ENCODE measurements at places on chromosomes 3 and 15.

GRCh38 chr15:60966316-60966715 is 262.8 kb downstream of the RORA start:
- no peak for DNase-seq

- DNase-seq: no peak
Observed at GRCh38 chr3:40800343-40800742, 275.6 kb downstream of the ZNF621 start.

DNA sequence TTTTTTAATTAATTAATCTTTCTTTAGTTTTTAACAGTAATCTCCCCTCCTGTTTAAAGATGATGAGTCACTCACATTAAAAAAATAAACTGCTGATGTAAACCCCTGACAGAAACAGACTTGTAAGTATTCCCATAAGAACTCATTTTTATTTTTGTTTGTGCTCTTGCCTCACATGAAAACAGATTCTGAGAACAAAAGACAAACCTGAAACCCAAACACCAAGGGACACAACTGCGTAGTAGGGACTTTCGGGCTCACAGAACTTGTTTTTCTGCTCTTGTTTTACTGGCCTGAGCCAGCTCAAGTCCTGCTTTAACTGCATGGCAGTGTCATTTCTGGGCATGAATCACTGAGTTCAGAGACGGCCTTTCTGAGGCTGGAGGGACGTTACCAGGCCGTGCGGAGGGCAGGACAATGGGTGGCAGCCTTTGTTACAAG is 600.8 kb downstream of the FOXP1 start:
- DNase-seq: peak; percentile 14

DNA sequence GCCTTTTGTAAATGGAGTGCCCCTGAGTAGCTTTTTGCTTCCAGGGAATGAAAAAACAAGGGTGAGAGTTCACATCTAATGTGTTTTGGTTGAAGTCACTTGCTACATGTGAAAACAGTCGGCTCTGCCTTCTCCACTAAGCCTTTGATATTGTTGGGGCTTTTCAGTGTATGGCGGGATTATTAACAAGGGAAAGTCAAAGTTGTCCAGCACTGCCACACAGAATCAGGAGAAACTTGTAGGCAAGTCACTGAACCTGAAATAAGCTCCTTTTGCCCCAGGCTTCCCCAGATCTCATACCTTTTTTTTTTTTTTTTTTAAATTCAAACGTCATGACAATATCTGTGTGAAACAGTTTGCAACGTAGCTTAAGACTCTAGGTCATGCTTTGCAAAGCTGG is 248.0 kb downstream of the FEZF2 start:
- no peak for DNase-seq

GRCh38 chr3:152403632-152404066 is 134.9 kb downstream of the MBNL1 start:
- DNase-seq: no peak

DNA sequence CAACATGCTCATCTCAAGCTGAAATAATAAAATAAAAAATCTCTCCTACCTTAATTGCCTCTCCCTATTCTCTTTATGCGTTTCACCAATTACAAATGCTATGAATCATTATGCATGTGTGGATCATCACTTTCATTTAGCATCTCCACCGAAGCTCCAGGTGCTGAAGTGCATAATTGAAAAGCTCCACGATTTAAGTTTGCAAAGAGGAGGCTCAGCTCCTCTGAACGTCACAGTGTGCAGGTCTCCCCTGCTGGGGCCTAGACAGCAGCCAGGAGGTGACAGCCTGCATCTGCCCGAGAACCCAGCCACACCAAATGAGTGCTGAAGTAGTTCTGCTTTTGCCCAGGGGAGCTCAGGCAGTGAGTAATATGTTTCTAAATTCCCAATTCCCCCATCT is 60.5 kb upstream of the GLCE start:
- no peak for DNase-seq

DNA sequence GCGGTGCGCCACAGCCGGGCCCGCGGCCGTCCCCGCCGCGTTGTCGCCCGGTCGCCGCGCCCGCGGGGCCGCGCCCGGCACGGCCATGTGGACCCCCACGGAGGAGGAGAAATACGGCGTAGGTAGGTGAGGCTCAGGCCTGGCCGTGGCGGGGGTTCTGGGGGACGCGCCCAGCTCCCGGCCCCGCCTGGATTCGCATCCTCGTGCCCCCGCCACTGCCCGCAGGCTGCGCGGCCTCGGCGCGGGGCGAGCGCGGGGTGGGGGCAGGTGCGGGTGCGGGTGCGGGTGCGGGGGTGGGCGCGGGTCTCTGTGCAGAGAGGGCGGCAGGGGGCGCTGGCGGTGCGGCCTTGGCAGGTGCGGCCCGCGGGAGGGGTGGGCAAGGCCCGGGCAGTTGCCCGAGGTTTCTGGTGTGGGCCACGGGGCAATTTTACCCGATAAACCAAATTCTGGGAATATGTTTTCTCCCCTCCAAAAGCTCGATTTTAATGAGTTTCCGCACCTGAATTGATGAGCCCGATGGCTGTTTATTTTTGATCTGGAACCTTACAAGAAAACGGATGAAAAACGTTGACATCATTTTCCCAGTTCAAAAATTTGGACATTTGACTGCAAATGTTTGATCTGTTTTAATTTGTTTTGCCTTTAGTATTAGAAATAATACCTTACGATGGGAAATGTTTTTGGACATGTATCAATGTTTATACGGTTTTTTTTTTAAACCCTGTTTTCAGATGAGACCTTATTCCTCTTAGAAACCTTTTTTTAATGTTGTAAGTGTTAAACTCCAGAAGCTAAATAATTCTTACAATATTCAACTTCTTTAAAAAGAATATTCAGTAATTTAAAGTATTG is 678 bp downstream of the DOCK3 start:
- DNase-seq: peak; percentile 78

- DNase-seq: no peak
Observed at GRCh38 chr3:128487813-128488635, 5.0 kb downstream of the GATA2 start.

GRCh38 chr15:23516866-23517265 is 48.6 kb upstream of the MKRN3 start:
- no peak for DNase-seq

- no peak for DNase-seq
Observed at GRCh38 chr3:138875096-138875753, 40.5 kb upstream of the PIK3CB start.

DNA sequence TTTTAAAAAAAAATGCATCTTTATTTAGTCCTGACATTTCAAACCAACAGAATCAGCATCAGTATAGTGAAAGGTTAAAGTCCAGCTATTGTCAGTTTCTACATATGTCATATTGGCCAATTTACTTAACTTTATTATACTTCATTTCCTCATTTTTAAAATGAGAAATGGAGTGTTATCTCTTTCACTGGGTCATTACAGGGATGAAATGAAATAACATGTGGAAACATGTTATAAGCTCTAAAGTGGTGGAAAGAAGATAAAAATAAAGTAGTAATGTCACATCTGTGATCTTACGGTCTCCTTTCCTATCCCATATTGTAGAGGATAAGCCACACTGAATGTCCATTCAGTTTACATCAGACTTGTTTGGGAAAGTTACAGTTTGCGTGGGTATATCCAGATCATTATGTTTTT is 780.1 kb downstream of the TUSC7 start:
- DNase-seq: no peak

DNA sequence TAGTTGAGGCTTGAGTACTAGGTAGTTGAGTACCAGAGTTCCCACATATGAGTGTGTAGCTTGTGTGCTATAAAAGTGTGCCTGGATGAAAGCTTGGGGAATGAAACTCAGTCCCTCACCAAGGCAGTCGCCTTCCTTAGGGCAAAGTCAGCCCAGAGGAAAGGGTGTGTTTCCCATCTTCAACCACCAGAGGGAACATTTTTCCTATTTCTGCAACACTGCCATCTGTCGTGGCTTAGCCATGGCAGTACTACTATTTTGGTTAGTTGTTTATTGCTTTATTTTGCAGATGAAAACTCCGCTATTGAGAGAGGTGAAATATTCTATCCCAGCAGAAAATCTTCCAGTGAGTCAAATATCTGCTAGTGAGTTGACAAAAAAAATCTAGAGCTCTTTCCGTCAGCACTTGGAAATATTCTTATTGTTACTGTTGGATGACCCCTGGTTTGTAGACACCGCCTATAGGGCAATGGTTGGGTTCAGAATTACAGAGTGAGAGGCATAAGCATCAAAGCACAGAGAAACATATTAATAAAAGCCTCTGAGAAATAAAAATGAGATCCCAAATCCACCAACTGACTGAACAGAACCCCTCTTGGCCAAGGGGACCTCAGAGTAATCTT is 239.9 kb downstream of the CPNE4 start:
- peak; percentile 11 for DNase-seq

GRCh38 chr15:94403331-94403730 is 172.0 kb downstream of the MCTP2 start:
- no peak for DNase-seq

DNA sequence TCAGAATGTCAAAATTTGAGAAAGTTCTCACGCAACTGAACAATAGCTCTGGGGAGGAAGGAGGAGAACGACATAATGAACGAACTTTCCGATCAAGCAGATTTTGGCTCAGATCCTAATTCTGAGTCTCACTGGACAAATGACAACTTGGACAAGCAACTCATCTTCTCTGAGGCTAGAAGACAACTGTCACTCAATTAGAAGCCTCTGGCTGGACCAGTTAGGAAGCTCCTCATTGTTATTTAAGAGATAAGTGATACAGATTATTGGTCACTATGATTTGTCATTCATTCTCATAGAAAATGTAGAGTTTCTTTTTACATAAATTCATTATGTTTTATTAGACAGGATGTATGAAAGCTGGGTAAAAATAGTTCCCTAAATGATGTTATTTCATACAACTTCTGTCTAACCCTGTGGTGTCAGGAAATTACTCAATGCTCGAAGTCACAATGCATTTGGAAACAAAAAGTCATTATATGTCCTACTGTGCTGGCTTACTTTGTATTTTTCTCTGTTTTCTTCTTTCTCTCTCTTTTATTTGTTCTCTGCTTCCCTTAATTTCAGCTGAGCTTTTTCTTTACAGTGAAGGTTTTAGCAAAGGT is 11.0 kb upstream of the C3orf49 start:
- DNase-seq: no peak

DNA sequence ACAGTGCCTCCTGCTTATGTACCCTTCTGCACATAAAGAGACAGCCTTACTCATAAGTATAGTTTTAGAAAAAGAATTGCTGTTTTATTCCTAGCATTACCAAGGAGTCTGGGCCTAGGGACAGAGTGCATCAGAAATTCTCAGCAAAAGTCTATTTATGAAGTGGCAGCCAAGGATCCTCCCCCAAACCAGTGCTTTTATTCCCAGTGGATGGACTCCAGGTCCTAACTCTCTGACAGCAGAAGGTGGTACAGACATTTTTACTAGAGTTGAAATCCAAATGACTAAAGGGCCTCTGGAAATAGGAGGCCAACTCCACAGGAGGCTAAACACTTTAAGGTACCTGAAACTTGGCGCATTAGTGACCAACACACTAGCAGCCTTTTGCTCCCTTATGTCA is 407.2 kb upstream of the TPRG1 start:
- no peak for DNase-seq

DNA sequence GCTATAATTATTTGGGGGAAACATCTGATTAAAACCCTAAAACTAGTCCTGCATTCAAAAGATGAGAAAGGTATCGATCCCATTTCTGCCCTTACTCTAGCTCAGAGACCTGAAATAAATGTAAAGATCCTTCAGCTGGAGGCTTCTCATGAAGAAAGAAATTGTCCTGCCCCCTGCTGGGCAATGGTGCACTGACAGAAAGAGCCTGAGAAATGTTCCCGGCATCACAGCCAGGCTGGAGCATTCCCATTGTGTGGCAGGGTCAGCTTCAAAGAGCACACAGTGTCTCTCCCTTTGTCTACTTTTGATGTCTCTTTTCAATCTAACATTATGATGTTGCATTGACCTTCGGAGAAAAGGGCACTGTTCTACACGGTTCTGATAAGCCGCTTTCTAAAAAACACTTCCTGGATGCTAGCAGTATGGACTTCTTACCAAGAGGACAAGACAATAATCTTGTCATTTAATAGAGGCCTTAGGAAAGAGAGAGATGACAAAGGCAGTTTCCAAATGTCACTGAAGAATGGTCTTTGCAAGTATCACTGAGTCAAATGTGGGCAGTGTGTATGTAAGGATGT is 287.5 kb downstream of the MAGI1 start:
- DNase-seq: peak; percentile 30

GRCh38 chr3:22779737-22780136 is 423.4 kb upstream of the UBE2E2 start:
- no peak for DNase-seq

DNA sequence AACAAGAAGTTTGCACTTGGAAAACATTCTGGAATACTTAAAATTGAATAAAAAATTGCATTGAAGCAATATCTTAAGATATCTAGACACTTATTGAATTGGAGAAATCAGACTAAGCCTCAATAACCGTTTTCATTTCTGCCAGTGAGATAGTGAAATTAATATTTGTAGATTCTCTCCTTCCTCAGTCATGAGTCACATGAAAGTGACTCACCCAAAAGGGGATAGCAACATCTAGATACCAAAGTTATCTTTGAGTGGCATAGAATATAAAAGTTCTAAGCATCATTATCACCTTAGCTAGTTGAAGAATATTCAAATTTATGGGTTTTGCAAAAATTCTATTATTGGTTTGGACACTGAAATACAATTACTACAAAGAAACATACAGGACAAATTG is 614.8 kb upstream of the ZNF717 start:
- no peak for DNase-seq

DNA sequence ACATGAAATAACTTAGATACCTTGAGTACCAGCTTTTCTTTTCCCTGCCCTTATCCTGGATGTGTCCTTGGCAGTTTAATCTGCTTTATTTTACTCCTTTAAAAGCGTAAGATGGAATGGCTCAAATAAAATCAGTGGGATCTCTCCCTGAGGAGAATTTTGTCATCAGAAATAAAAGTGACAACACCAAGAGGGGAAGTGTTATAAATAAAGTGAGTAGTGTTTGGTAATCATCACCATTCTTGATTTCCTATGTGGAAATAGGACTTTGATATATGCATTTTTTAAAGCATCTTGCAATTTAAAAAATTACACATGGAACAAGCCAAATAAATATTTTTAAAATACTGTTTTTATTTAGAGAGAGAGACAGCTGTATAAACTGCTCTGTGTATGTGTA is 76.5 kb downstream of the MBNL1 start:
- DNase-seq: no peak

GRCh38 chr3:98532275-98532637 is 478 bp downstream of the GPR15 start:
- no peak for DNase-seq

GRCh38 chr3:155391551-155391958 is 98.1 kb upstream of the STRIT1 start:
- no peak for DNase-seq

GRCh38 chr3:147518465-147518864 is 109.3 kb downstream of the ZIC1 start:
- no peak for DNase-seq

GRCh38 chr15:71649894-71650293 is 160.5 kb upstream of the NR2E3 start:
- no peak for DNase-seq
